Activated naive CD4-positive, alpha-beta T cell (primary cell): ENCODE measurements at places on chromosomes 2 and 18.

- DNase-seq: no peak
These were observed 14.9 kb downstream of the VAPA start for GRCh38 chr18:9928646-9929259.

DNA sequence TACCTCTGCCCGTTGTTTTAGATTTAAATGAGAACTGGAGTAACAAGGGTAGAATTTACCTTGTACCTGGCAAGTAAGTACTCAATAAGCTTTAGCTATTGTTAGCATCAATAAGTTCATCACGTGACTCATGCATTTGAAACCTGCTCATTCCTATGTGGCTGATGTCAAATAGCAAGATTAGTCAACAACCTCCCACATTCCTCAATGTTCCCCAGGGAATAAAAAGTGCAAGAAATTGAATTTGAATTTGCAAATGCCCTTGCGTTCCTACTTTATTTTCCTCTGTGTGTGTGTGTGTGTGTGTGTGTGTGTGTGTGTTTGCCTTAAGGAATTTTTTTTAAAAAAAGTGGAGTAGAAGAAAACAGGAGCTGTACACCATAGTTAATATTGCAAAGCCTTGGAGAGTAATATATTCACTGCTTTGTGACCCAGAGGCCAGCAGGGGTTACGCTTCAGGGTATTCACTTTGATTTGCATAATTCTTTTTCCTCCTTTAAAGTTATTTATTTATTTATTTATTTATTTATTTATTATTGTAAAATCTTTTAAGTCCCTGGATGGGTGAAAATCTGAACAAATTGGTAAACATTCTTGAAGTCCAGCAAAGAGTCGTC lies 43.9 kb upstream of the DNAH7 start:
- no peak for DNase-seq

DNA sequence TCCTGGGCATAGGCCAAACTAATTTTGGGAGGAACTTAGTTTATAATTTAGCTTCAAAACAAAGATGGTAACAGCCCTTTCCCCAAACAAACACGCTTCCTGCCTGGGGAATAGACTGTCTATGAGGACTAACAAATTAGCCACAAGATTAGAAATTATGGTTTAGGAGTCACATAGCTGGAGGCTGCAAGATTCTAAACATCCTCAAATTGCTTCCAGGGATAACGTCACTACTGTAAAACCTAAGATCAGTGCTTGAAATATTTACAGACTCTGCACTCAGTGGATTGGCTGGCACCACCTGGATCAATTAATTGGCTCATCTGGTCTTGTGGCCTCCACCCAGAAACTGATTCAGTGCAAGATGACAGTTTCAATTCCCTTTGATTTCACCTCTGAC lies 118.0 kb upstream of the TACR1 start:
- DNase-seq: no peak

DNA sequence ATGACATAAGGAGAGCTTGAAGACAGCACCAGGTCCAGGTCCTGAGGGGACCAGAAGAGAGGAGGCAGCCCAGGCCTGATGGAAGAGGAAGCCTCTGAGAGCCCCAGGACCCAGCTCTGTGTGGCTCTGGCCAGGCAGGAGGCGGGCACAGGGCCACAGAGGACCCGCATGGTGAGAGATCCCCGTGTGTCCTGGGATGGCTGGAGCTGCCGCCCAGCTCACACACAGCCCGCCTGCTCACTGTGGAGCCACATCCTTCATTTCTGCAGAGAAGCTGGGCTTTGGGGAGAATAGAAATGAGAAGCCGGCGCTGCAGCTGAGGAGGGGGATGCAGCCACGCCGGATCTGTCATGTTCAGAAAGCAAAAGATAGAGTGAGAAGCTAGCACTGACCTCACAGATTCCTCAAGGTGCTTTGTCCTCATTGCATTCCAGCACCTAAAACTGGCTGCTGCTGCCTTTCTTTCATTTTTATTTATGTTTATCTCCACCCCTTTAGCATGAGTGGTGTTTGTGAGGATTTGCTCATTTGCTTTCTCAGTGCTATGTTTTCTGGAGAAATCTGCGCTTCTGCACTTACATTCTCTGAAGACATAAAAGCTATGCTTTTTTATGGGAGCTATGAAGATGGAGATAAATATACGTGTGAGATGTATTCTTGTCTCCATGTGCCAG lies 307.6 kb upstream of the MYT1L start:
- DNase-seq: no peak

DNA sequence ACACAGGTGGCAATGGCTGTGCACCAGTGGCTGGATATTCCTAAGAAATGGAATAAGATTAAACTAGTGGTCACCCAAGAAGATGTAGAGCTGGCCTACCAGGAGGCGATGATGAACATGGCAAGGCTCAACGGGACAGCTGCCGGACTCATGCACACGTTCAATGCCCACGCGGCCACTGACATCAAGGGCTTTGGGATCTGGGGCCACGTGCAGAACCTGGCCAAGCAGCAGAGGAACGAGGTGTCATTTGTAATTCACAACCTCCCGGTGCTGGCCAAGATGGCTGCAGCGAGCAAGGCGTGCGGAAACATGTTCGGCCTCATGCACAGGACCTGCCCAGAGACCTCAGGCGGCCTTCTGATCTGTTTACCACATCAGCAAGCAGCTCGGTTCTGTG lies 190.8 kb downstream of the FTCDNL1 start:
- DNase-seq: no peak

DNA sequence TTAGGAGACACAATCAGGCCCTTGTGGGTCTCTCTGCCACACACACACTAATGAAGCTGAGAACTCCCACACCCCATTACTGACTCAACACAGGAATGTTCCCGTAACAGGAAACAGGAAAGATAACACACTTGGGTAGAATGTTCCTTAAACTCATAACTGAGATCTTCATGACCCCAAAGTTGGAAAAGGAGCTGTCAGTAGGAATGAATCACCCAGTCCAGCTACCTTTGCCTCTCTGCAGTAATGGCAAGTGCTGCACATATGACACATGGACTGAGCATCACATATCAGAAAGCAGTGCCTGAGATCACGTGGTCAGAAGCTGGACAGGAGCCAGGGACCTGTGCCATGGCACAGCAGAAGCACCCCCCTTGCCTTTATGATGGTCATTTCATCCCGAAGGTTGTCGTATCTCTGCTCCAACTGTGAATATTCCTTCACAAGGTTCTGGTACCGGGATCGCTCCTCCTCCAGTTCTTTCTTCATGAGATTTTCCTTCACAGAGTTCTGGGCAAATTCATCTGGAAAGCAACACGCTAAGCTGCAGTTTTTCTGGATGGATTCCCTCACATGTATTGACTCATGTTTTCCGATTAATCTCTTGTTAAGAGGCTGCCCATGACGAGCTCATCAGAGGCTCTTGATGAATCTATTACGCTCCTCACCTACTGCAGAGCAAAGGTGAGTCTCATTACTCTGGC lies 65.4 kb upstream of the ACAA2 start:
- DNase-seq: no peak

DNA sequence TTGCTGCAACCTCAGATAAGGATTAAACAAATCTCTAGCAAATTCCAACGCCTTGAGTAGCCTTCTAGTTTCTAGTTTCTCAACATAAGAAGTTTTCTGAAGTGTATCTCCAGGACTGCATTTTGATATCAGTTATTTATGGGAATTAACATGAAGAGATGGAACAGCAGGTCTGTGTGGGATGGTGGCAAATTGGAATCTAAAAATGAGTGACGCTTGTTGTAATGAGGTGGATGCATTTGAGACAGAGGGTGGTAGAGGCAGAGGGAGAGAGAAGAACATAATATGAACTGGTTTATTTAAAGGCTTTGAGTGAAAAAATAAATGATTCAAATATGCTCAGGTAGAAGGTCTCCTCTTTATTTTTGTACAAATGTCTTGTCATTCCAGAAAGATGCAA lies 446.8 kb upstream of the GCFC2 start:
- DNase-seq: no peak

GRCh38 chr2:200239216-200239615 lies 67.3 kb upstream of the SPATS2L start:
- no peak for DNase-seq

DNA sequence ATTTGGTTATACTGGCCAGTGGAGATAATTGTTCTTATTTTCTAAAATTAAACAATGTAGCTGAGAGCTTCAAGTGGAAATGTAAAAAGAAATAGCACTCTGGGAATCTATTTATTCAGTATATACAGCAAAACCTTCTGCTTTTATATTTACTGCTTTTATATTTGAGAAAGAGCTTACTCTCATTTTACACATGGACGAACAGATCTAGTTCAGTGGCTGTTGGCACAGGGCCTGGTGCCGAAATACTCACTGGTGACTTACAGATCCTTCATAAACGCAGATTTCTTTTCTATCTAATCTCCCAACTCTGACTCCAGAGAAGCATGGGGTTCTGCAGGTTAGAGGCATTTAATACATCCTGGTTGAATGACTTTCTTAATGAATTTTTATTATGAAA lies 266.2 kb downstream of the ASXL3 start:
- DNase-seq: no peak

DNA sequence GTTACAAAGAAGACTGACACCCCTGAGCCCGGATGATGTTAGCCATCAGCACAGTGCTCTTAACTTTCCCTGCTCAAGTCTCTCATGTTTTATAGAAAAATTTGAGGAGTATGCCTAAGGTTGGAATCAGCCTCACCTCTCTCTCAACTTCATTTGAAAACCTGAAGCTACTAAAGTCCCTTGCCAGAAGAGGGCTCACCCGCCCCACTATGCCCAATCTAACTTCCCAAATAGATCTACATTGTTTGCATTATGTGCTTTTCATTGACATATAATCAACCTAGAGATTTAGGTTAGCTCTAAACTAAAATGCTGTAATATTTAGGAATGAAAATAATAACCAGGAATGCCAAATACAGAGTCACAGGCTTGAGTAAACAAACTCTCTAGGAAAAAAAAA lies 305.4 kb downstream of the NCKAP5 start:
- DNase-seq: no peak

DNA sequence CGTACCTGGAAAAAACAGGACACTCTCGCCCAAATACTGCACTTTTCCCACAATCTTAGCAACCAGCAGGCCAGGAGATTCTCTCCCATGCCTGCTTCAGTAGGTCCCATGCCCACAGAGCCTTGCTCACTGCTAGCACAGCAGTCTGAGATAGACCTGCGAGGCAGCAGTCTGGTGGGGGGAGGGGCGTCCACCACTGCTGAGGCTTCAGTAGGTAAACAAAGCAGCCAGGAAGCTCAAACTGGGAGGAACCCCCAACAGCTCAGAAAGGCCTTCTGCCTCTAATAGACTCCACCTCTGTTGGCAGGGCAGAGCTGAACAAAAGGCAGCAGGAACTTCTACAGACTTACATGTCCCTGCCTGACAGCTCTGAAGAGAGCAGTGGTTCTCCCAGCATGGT lies 1202.8 kb upstream of the ACVR2A start:
- DNase-seq: no peak

DNA sequence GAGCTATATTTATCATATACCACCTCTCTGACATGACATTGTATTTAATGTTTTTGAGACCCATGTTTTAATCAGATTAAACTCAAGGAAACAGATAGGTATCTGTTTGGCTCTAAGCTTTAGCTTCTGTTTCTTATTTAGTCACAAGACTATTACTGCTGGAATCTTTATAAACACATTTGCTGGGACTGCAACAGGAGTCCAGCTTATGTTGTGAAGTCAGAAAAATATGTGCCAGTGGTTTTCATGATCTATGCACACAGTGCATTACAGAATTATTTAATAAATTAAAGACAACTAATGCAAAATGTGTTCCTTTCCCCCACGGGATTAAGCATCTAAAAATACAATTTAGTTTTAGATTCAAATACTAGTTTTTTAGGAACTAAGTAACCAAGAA lies 338.9 kb downstream of the ZEB2 start:
- no peak for DNase-seq

DNA sequence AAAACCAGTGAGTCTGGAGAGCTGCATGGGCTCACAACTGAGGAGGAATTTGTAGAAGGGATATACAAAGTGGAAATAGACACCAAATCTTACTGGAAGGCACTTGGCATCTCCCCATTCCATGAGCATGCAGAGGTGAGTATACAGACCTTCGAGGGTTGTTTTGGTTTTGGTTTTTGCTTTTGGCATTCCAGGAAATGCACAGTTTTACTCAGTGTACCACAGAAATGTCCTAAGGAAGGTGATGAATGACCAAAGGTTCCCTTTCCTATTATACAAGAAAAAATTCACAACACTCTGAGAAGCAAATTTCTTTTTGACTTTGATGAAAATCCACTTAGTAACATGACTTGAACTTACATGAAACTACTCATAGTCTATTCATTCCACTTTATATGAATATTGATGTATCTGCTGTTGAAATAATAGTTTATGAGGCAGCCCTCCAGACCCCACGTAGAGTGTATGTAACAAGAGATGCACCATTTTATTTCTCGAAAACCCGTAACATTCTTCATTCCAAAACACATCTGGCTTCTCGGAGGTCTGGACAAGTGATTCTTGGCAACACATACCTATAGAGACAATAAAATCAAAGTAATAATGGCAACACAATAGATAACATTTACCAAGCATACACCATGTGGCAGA lies 3.6 kb downstream of the TTR start:
- DNase-seq: no peak

- DNase-seq: no peak
These were observed 961.5 kb upstream of the ZEB2 start for GRCh38 chr2:145481334-145481922.

DNA sequence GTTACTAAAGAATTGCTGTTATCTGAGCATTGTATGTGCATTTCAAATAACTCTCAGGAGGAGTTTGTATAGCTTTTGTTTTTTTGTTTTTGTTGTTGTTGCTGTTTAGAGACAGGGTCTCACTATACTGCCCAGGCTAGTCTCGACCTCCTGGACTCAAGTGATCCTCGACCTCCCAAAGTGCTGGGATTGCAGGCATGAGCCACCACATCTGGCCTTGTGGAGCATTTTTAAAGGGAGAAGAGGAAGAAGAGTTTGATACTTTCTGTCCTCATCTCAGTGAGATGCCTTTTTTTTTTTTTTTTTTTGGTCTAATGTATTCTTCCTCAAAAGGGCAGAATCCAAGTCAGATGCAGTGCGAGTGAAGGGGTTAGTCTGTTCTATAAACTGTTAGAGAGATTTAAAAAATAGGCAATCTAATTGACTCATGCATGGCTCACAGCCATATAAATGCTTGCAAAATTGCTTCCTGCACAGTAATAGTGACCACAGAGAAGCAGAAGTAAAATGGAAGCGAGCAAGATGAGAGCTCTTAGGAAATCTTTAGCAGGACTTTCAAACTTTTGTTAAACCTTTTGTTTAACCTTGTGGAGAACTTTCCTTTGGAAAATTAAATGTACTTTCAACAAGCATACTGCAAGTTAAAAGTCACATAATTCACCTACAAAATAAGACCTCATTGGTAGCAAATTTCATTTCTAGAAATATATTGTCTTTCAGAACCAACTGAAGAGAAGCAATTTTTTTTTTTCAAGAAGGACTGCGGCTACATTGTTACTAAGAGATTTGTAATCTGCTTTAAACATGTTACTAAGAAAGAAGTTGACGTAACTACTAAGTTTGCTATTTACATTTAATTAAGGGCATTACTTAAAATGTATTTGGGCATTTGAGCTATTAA lies 52.3 kb upstream of the ROCK1 start:
- DNase-seq: no peak

DNA sequence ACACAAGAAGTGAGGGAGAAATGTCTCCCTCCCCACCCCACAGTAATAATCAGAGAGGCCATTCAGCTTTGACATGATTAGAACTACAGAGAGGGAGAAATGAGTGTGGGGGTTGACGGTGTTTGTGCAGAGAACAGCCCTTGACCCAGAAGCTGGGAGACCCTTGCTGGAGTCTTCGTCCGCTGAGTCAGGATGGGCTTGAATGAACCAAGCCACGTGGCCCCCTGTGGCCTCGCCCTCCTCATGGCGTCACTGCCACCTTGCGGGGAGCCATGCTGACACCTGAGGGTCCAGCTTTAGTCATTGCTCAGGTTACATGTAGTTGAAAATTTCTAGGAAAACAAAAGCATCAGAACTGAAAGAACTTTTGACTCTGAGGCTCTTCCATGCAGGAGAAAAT lies 101.2 kb downstream of the DGKD start:
- no peak for DNase-seq
